Ascending aorta (tissue), 2 donors: ENCODE measurements at places on chromosomes 2 and 18. TPM values are rescaled to one million over a fixed set of nuclear protein-coding genes. Genes with fewer than 3 reads are reported as not detected.

Gene CCDC195
- not detected for total RNA-seq

Gene RSAD2
- total RNA-seq: 0.32 TPM

GRCh38 chr2:107684421-107684820 lies 142.3 kb upstream of the RGPD4 start:
- DNase-seq: no peak

DNA sequence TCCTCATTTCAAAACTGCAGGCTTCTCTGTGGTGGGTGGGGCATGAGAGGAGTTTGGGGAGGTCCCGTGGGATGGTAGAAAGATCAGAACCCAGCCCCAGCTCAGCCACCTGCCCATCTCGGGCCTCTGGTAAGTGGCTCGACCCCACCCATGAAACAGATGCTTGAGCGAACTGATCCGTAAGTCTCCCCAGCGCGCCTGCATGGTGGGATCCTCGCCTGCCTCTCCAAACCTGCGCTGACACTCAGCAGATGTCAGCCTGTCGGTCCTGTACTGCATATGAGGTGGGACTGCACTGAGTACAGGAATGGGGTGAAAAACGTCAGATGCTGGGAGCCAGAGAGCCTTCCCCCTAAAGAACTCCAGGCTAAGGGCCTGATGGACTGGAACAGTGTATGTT lies 15.9 kb upstream of the RPL31 start:
- DNase-seq: peak; percentile 56

GRCh38 chr2:122643725-122644329 lies 888.4 kb downstream of the TSN start:
- DNase-seq: no peak

DNA sequence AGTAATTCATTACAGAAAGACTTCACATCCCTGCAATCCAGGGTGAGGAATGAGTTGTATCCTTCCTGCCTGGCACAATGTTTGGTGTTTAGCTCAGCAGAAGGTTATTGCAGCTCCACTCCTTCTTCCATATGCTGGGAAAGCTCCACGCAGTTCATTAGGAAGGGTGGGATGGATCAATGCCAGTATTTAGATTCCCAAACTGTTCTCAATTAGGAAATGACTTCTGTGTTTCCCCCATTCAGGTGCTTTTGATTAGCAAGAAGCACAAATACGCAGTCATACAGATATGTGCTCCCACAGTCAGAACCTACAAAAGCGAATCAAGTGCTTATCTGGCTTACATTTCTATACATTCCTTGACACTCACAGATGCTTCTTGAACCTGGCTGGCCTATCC lies 340.6 kb downstream of the NYAP2 start:
- DNase-seq: no peak

GRCh38 chr2:170817093-170818035 lies 677 bp downstream of the GAD1 start:
- DNase-seq: no peak
